Stimulated activated CD4-positive, alpha-beta T cell treated with anti-CD3 and anti-CD28 coated beads, Interleukin-1b, Interleukin-23, amount 100 ng/mL, for 1 hour (primary cell): ENCODE measurements at places on chromosomes 2 and 18.

- DNase-seq: no peak
Observed at GRCh38 chr2:196174404-196174803, 3.0 kb upstream of the STK17B start.

GRCh38 chr2:196208915-196209314 is 37.5 kb upstream of the STK17B start:
- DNase-seq: no peak

- no peak for DNase-seq
Observed at GRCh38 chr2:165294912-165295311, 55.7 kb downstream of the SCN2A start.

DNA sequence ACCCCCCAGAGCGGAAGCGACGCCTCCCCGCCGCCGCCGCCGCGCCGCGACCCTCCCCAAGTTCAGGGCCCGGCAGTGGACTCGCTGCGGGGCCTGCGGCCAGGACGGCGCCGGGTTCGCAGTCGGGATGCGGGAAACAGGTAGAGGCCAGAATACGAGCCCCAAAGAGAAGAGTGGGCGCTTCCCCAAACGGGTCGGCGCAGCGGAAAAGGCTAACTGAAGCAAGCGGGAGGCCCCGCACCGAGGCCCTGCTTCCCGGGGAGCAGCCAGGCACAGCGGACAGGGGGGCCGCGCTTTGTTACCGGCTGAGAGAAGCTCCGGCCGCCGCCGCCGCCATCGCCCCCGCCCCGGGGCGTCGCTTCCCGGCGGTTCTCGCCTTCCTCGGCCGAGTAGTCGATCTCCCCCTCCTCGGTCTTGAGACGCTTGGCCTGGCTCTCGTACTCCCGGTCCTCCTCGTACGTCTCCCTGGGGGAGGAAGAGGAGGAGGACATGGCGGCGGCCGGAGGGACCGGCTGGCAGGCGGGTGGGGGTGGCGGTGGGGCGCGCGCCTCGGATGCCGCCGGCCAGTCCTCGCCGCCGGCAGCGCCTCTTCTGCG is 494 bp downstream of the HNRNPLL start:
- no peak for DNase-seq

DNA sequence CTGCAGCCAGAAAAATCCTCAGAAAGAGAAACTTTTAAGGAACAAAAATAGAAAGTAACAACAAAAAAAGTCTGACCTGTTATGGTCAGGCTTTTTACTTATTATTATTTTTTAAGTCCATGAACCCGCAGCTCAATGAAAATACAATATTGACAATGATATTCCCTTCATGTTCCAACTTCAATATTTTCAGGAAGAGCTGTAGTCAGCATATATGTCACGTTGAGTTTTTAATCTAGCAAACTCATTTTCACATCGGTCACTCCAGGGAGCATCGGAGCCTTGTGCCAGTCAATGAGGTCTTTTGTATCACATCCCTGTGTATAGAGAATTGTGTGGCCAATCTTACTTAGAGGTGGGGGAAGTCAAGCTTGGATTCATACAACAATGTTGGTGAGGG is 568.4 kb upstream of the GCFC2 start:
- no peak for DNase-seq

DNA sequence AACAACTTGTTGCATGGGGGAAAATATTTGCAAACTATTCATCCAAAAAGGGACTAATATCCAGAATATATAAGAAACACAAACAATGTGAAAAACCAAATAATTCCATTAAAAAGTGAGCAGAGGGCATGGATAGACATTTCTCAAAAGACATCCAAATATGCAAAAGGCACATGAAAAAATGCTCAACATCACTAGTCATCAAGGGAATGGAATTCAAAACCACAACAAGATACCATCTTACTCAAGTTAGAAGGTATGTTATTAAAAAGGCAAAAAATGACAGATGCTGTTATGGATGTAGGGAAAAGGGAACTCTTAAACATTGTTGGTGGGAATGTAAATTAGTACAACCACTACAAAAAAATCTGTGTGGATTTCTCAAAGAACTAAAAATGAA is 396.5 kb downstream of the CCDC85A start:
- DNase-seq: no peak

GRCh38 chr2:216944733-216945132 is 84.9 kb upstream of the TNP1 start:
- DNase-seq: no peak
